ENCODE measurements at places on chromosomes 5 and 9.

GRCh38 chr5:82222597-82223574, 55.3 kb downstream of the RPS23 start:
- DNase-seq, result no peak

GRCh38 chr5:10293907-10294662, 13.6 kb downstream of the CMBL start:
- no peak for DNase-seq

- no peak for DNase-seq
These were observed 13.8 kb downstream of the CSNK1A1 start for GRCh38 chr5:149537374-149537975.

DNA sequence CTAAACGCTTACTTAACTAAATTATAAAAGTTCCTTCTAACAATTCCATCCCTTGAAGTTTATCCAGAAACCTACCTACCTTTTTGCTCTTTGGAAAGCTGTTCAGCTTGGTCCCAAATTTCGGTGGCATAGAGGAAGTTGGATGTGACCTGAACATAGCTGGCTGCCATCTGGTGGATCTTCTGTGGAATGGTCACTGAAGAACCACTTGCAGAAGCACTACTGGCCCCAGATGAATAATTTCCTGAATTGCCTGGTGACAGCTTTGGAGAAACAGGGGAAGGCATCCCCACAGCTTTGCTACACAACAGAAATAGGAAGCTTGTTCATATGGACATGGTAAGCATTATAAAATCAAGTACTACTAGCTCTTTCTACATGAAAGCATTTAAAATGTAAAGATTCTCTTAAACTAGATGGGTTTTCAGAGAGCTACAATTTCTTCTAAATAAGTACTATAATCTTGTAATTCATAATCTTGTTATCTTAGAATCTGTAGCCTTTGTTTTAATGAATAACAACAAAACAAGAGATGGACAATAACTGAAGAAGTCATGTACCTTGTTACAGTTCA, 9.9 kb downstream of the LEAP2 start:
- DNase-seq, result no peak

- DNase-seq, result no peak
These were observed 14.5 kb upstream of the ZNF622 start for GRCh38 chr5:16480144-16480543.

GRCh38 chr5:173574983-173575382, 41.5 kb downstream of the BOD1 start:
- DNase-seq, result no peak

- no peak for DNase-seq
These were observed 23.5 kb upstream of the EIF4EBP3 start for GRCh38 chr5:140524003-140524402.

DNA sequence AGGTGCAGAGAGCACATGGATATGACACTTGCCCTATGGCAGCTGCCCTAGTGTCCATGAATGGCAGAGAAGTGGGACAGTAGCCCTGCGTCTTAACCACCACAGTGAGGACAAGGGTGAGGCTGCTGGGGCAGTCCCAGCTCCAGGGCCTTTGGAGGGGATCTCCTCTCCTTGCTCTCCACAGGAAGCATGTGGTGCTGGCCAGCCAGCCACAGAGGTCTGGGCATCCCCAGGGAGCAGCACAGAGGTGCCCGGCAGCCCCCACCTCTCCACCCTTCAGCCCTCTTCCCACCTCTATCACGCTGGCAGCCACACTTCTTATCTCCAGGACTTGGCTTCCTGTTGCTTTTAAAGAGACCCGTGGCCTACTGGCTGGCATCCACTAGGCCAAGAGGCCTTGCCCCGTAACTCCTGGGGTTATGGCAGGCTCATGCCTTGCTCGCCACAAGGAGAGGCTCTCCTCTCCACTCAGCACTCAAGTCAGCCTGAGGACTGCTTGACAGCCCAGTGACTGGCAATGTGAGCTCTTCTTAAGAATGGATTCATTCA, 21.9 kb downstream of the CSF2 start:
- no peak for DNase-seq

DNA sequence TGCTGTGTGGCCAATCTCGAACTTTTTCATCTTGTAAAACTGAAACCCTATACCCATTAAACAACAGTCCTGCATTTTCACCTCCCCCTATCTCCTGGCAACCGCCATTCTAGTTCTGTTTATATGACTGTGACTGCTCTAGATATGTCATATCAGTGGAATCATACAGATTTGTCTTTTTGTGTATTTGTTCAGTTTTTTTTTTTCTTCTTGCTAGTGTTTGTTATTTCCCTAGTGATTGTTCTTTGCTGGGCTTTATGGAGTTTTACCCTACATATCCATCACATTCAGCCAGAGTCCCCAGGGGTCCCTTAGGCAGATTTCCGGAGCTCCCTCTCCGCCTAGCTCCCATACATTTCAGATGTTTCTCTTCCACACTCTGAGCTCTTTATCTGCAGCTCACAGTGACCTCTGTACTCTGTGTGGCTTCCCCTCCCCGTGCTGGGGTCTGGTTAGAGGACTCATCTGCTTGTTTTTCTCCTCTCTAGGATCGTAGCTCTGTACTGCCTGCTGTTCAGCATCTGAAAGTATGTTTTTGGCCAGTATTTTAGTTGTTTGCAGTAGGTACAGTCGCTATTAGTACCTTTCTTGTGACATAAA, 25.1 kb upstream of the CARTPT start:
- DNase-seq, result no peak

DNA sequence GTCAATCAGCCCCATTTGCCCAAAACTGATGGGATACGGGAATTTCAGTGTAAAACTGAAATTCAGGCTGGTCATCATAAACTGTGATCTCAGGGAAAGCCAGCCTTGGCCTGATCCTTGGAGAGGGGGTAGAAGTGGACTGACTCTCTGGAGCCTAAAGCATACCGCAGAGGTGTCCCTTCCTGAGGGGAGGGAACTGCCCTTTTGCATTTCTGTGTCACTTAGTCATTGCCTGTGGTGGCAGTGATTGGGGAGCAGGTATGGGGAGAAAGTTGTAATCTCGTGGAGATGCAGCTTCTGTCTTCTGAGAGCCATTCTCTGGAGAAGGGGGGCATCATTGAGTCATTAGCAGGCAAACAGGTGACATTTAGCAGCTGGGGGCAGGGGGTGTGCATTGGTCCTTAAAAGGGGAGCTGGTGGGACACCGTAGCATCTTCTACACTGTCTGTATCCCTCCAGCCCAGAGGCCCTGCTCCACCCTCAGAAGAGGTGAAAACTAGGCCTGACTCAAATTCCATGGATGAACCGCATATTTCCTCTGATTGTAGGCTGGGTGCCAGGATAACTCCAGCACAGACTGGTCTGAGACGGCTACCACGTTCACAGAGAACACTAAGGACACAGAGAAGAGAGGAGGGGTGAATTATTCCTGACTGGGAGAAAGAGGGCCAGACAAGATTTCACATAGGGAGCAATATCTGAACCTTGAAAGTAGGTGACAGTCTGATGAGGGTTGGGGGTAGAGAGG, 143.3 kb downstream of the SEC61B start:
- no peak for DNase-seq

Data from anterior cingulate cortex (tissue), 58 donors.